Activated CD4-positive, alpha-beta T cell treated with anti-CD3 and anti-CD28 coated beads, Interleukin-2, amount 50 U/mL, for 4 hours (primary cell): ENCODE measurements at places on chromosomes 2 and 18.

GRCh38 chr2:187495324-187495723 is 47.3 kb upstream of the CALCRL start:
- DNase-seq, result no peak

- DNase-seq, result no peak
Measured at GRCh38 chr2:215782965-215783364, 230.4 kb downstream of the MREG start.

DNA sequence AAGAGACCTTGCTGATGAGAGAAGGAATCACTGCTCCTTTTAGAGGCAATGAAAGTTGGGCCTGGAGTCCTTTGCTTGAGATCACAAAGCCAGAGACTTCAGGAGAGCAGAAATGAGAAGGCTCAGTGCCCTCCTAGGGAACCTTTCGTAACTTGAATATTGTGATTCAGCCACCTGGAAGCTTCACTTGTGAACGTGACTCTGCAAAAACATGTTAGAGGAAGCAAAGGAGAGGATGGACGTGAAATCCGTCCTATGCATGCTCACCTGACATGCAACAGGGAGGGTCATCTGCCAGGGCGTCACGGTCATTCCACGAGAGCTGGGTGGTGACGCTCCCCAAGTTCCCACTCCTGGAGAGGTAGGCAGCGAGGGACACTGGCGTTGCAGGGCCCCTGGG is 243.6 kb downstream of the AGAP1 start:
- DNase-seq, result no peak

DNA sequence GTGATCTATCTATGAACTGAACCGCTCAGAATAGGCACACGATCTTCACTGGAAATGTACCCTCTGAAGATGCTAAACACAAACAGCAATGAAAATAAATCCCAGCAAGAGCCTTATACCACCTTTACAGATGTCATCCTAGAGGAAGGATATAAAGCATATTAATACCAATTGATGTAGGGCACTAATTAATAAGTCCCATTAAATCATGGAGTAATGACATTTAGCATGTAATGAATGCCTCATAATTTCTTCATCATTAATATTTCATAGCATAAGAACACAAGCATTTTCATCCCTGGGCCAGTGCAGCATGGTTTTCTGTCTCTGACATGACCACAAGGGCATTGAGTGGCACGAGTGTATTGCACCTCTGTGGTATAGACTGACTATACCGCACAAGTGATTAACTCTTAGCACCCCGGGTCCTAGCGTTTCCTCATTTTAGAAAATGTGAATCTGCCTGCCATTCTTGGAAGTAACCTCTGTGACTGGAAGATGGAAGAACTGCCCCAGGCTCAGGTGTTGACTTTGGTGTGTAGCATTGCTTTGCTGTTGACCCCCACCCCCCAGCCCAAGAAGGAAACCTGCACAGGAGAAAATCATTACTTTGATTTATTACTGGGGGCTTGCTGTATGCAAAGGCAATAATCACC is 1.4 kb upstream of the TMEM178A start:
- no peak for DNase-seq

DNA sequence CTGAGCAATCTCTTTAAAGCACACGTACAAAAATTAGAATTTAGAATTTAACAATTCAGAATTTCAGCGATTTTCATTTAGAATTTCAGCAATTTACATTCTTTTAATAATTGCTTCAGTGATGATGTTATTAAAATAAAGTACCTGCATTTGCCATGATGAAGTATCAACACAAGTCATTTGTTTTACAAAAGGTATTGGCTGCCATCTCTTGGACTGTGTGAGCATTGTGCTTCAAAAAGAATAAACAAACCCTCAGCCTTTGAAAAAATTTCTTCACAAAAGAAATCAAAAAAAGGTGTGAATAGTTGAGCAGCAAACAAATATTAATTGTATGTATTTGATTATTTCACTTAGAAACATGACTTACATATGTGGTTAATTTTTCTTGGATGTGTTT is 27.1 kb upstream of the ZC3H15 start:
- DNase-seq, result no peak

DNA sequence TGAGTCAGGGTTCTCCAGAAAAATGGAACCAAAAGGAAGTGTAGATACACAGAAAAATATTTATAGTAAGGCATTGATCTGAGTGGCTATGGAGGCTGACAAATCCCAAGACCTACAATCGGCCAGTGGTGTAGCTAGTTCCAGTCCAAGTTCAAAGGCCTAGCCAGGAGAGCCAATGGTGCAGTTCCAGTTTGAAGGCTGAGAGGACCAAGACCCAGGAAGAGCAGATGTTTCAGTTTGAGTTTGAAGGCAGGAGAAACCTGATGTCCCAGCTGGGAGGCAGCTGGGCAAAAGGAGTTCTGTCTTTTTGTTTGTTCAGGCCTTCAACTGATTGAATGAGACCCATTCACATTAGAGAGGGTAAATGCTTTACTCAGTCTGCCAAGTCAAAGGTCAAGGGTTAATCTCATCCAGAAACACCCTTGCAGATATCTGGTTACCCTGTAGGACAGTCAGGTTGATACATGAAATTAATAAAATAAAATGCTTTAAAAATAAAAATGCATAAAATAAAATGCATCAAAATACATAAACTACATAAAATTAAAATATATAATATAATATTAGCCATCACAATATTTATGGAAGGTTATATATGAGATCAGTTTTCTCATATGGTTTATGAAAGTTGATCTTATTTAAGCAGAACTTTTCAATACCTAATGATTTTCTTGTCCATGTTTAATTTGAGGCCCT is 38.7 kb downstream of the KCNE4 start:
- no peak for DNase-seq

GRCh38 chr18:59140302-59140885 is 710 bp downstream of the SEC11C start:
- no peak for DNase-seq
